Stimulated activated CD8-positive, alpha-beta memory T cell treated with anti-CD3 and anti-CD28 coated beads, Interleukin-15, amount 100 ng/mL, for 48 hours (primary cell): ENCODE measurements at places on chromosomes 7 and 10.

GRCh38 chr7:99644431-99644830 lies 27.7 kb downstream of the ZSCAN25 start:
- DNase-seq: no peak

- no peak for DNase-seq
Observed at GRCh38 chr10:43671659-43672531, 23.2 kb upstream of the ZNF32 start.

DNA sequence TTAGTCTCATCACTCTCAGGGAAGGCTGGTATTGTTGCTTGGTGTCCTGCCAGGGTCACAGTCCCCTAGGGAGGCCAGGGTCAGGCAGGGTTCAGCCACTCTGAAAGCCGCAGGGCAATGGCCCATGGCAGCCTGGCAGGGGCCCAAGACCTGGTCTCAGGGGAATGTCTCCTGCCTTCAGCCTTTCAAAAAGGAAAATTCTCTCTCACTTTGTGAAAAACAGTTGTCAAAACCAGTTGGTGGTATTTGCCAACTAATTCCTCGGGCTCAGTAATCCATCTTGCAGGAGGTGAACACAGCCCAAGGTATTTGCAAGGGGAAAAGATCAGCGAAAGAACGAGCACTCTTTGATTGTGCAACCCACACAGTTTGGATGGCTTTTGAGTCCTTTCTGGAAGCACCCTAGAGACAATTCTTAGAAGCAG lies 101.5 kb downstream of the JCAD start:
- DNase-seq: no peak

GRCh38 chr7:29122759-29123158 lies 23.6 kb downstream of the CPVL start:
- DNase-seq: no peak

- no peak for DNase-seq
Observed at GRCh38 chr10:110505130-110505770, 7.5 kb downstream of the DUSP5 start.

DNA sequence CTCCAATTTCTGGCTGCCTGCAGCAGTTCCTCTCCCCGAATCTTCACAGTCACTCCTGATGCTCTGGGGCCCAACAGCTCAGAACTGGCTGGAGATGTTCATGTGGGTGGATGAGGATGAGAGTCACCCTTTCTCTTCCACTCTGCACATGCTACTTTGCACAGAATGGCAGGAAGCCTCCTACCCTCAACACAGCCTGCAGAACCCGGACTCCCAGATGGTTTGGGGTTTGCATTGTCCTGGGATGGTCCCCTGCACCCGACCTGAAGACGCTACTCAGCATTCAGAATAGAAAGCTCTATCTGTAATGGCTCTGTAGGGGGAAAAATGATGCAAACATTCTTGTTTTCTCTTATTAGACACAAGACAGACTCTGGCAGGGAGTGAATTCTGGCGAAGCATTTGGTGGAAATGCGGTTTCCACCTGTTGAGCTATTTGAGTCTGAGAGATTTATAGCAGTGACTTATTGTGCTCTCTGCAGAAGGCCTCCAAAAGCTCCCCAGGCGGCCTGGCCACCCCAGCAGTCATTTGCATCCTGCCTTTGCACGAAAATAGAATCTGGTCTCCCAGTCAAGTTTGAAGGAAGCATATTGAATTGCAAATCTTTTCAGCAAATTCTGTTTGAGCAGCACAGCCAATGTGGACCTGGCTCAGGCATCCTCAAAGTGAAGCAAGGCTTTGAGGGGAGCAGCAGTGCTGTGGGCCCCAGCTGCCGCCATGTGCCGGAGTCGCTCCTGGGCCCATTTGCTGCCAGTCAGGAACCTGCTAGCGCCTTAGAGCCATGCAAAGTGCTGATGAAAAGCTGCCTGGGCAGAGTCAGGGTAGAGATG lies 309.3 kb downstream of the TCERG1L start:
- no peak for DNase-seq

GRCh38 chr10:49841615-49842332 lies 79.7 kb upstream of the OGDHL start:
- no peak for DNase-seq

DNA sequence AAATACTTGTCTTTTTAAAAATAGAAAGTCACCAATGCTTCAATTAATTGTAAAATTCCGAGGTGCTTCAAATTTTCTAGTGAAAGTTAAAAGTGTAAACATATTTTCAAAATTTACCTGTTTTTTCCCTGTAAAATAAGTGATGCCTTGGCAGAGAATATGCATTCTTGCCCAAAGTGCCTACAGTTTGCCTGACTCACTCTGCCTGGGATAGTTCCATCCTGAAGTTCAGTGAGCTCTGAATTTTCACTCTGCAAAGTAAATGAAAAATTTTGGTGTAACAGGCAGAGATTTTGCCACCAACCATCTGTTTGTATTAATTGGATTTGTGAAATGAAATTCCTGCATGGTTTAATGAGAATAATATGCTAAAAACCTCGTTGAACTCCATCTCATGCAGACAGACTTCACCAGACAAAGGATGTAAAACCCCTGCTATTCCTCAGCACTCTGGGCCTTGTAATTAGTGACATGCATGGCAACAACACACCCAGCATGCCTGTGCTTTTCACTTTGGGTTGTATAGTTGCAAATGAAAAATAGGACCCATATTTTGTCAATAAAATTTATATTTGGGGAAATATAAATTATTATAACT lies 117.4 kb upstream of the GNAI1 start:
- no peak for DNase-seq

GRCh38 chr7:452791-453455 lies 66.7 kb downstream of the PDGFA start:
- DNase-seq: no peak

DNA sequence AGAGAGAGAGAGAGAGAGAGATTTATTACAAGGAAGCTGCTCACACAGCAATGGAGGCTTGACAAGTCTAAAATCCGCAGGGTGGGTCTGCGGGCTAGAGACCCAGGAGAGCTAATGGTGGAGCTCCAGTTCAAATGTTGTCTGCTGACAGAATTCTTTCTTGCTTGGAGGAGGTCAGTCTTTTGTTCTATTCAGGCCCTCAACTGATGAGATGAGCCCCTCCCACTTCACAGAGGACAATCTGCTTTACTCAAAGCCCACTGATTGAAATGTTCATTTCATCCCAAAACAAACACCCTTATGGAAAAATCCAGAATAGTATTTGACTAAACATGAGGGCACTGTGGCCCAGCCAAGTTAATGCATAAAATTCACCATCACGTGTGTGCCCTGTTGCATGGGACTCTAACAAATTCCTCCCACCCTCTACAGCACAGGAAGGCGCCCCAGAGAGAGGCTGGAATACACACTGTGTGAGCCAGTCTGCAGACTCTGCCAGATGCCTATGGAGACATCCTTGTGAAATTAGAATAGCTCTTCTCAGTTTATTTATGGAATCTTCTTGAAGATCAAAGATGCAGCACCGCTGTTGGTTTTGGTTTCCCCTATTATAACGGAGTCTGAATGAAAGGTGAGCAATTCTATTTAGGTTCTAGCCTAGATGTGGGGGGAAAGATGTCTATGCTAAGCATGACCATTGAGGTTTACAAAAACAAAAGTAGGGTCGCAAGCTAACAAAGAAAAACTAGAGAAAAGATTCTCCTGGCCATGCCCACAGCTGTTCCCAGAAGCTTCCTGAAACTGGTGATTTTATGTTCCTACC lies 123.0 kb upstream of the SFMBT2 start:
- no peak for DNase-seq

DNA sequence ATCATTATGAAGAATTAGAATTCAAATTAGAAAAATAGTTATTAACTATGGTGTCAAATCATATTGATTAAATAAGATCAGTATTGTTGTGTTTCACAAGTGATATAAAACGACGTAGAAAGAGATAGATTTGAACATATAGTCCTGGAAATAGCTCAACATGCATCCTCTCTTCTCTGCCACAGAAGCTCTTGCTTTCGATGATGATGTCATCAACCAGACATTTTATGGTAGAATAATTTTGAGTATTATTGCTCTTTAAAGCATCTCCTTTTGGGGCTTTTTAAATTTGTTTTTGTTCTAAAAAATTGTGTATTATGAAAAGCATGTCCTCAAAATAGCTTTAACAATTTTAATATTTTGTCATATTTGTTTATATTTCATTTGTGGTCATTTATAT lies 95.0 kb downstream of the DGKB start:
- DNase-seq: no peak

DNA sequence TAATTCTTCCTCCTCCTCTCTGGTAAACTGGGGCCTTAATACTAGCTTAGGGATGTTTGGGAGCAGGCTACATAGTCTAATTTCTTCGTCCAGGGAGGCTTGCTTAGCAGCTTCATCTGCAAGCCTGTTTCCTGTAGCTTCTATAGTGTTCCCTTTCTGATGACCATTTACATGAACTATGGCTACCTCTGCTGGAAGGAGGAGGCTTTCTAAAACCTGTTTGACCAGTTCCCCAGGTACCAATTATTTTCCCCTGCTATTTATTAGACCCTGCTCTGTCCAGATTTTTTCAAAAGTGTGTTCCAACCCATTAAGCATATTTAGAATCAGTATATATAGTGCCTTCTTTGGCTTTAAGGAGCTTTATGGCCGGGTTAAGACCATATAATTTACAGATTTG lies 38.8 kb upstream of the DNAH11 start:
- no peak for DNase-seq

GRCh38 chr10:116067825-116068224 lies 205.2 kb downstream of the GFRA1 start:
- DNase-seq: no peak

GRCh38 chr7:58086871-58087535 lies 637.0 kb downstream of the ZNF716 start:
- no peak for DNase-seq

- DNase-seq: no peak
Observed at GRCh38 chr7:84720456-84721097, 466.3 kb downstream of the SEMA3D start.

DNA sequence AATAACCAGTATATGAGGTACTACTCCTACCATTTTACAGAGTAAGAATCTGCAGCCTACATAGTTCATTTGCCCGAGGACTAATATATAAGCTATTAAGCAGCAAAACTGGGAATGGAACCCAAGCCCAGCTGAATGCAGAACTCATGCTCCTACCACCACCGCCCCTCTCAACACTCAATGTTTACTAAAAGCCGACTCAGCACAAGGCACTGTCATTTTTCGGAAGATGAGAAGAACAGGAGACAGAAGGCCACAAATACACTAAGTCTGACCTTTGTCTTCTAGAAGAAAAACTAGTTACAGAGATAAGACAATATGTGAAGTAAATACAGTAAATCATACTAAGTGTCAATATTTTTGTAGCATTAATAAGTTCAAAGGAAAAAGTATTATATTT lies 40.6 kb upstream of the SLIT1 start:
- no peak for DNase-seq

GRCh38 chr10:80149123-80149522 lies 16.6 kb downstream of the PLAC9 start:
- no peak for DNase-seq

GRCh38 chr7:92206672-92207071 lies 27.7 kb upstream of the LRRD1 start:
- no peak for DNase-seq

DNA sequence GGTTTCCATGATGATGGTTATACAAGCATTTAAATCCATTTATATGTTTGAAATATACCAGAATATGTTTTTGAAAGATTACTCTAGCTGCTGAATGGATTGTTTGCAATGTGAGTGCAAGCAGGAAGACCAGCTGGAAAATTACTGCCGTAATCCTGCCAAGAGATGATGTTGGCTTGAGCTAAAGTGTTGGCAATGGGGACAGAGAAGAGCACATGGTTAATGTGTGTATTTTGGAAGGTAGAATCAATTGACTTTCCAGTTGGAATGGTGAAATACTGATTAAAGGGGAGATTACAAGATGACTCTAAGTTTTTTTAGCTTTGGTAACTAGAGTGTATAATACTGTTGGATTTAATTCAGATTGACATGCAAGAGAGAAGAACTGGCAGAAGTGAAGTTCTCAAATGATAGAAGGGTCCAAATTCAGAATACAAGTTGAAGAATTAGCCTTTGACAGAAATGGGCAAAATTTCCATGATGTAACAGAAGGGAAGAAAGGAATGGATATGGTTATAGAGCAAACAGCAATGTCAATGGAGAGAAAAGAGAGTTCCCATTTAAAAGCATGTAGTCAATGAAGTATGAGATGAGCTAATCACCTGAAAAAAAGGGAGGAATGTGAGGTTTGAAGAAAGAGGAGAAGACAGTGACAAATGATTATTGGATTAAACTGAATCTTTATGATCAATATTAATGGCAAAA lies 422.0 kb downstream of the CDC14C start:
- DNase-seq: no peak

DNA sequence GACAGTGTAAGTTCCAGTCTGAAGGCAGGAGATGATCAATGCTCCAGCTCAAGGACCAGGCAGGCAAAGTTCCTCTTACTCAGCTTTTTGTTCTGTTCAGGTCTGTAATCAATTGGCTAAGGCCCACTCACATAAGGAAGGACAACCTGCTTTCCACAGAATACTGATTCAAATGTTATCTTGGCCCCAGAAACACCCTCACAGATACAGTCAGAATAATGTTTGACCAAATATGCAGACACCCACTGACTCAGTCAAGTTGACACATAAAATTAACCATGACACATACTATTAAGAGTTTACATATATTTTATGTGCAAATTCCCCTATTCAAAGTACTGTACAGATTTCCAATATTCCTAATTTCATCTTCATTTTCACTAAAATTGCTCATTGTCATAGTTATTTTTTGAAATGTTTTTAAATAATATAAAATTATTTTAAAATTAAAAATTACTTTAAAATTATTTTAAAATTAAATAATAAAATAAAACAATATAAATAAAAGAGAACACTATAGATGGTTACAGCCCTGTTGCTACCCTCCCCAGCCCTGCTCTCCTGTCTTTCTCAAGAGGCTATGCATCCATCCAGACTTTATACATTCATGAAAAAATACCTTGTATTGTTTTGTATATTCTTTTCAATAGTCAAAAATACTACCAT lies 59.4 kb downstream of the RAB11FIP2 start:
- DNase-seq: no peak

DNA sequence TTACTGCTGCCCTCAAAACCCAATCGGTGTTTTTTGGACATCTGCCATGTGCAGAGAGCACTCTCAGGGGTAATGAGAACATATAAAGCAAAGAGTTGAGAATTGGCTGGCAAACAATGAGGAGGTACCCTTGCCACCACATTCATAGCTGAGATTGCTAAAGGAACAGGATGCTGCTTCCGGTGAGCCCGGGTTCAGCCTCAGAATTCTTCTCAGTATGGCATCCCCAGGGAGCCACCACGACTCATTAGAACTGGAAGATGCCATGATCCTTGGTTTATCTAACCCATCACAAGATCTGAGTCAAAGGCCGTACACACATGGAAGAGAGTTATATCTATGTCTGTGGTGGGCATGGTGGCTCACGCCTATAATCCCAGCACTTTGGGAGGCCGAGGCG lies 174.4 kb downstream of the ARID5B start:
- DNase-seq: no peak

- DNase-seq: no peak
Observed at GRCh38 chr10:35300063-35300699, 36.1 kb upstream of the CCNY start.

- DNase-seq: no peak
Observed at GRCh38 chr10:59965899-59966650, 59.7 kb upstream of the CCDC6 start.

- no peak for DNase-seq
Observed at GRCh38 chr10:4125776-4126175, 340.8 kb upstream of the KLF6 start.
